ENCODE measurements at places on chromosomes 4 and X.

- no peak for DNase-seq
These were observed 188.3 kb upstream of the HCCS start for GRCh38 chrX:10922835-10923234.

- DNase-seq, result no peak
These were observed 4.7 kb upstream of the CD40LG start for GRCh38 chrX:136643243-136643642.

GRCh38 chr4:10157478-10158332, 41.1 kb upstream of the WDR1 start:
- DNase-seq, result no peak

DNA sequence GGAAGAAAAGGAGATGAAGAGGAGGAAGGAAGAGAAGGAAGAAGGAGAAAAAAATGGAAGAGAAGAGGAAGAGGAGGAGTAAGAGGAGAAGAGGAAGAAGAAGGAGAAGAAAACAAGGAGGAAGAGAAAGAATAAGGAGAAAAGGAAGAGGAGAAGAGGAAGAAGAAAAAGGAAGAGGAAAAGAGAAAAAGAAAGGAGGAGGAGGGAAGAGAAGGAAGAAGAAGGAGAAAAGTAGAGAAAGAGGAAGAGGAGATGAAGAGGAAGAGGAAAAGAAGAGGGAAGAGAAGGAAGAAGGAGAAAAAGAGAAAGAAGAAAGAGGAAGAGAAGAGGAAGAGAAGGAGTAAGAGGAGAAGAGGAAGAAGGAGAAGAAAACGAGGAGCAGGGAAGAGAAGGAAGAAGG, 11.8 kb upstream of the LEF1 start:
- DNase-seq, result no peak

- DNase-seq, result no peak
These were observed 2.4 kb upstream of the TLR10 start for GRCh38 chr4:38785041-38785790.

GRCh38 chrX:125826080-125826479, 340.0 kb downstream of the DCAF12L2 start:
- DNase-seq, result no peak

GRCh38 chrX:19758539-19758938, 128.9 kb downstream of the SH3KBP1 start:
- no peak for DNase-seq

DNA sequence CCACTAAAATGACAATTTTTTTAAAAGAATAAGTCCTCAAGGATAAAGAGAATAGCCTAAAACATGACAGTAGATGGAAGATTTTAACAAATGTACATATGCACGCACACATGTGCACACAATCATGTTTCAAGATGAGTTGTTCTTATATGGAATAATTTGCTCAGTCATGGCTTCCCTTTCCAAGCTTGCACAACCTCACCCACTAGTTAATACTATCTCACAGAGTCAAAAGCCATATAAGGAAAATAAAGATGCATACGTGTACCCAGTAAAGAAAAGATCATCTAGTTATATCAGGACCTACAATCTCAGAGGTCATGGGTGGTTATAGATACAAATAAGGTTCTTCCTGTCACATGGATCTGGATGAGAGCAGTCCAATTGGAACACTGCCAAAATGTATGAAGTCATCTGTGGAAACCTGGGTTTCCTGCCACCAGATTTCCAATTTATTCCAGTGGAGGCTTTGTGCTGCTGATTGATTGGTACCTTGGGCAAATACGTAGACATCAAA, 56.1 kb downstream of the FAM13A start:
- DNase-seq, result no peak

GRCh38 chr4:177473991-177474390, 31.8 kb upstream of the AGA start:
- DNase-seq, result no peak

- no peak for DNase-seq
These were observed 8.2 kb upstream of the EXOSC9 start for GRCh38 chr4:121792966-121793365.

DNA sequence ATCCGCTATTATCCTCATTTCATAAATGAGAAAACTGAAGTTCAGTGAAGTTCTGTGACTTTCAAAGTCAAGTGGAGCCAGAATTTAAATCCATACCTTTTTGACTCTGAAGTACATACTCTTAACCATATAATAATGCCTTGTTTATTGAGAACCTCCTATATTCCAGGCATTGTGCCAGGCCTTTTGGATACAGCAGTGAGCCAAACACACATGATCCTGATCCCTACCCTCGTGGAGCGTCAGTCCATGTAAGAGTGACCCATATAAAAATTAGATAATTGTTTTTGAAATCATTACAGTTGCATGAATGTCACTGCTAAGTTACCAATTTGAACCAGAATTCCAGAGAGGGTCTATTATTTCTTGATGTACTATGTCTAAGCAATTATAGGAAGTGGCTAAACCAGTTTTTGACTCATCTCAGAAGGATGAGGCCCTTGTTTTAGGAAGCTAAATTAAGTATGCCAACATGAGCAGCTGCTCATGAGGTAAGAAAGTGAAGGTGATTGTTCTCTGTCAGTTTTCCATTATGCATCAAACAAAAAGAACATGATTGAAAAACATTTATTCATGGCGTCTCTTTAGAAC, 289.5 kb downstream of the GLUD2 start:
- no peak for DNase-seq

- no peak for DNase-seq
These were observed 121.3 kb downstream of the EGF start for GRCh38 chr4:110034026-110034393.

- no peak for DNase-seq
These were observed 36.1 kb downstream of the HERC6 start for GRCh38 chr4:88414755-88415154.
